Prostate gland (tissue), 2 donors: ENCODE measurements at places on chromosomes 11 and 22.

DNA sequence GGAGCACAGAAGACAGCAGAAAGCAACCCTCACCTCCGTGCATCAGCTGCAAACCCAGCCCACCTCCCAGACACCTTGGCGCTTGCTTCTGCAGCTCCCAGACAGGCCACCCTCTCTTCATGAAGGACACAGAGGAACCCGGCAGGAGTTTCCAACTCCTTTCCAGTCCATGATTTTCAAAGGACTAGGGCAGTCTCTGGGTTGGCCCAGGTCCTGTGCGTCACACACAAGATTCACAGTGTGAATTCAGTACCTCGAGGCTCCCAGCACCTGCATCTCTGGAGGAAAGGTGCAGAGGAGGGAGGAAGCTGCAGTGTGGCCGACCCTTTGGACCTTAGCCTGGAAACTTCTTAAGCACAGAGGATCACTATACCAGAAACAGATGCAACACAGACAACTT lies 61.0 kb upstream of the BID start:
- DNase-seq = no peak

DNA sequence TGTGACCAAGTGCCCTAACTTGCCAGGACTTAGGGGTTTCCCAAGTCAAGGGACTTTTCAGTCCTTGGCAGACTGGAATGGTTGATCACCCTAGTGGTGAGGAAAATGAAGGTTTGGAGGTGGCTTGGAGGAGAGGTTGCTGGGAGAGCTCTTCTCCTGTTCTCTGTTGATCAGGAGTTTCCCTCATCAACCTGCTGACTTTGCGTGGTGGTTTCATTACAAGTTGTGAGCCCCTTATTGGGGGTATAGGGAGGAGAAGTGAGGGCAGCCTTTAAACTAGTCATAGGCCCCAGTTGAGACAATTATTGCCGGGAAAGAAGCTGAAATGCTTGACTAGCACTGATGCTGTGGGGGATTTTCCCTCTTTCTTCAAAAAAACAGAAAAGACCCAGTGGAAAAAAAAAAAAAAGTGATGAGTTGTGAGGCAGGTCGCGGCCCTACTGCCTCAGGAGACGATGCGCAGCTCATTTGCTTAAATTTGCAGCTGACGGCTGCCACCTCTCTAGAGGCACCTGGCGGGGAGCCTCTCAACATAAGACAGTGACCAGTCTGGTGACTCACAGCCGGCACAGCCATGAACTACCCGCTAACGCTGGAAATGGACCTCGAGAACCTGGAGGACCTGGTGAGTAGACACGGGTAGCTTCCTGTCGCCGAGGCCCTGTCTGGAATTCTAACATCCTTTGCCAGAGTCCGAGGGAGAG lies at the start of gene CXCR5:
TSS of gene CXCR5 (plus strand) at position 525 of the 704 bp plus-strand sequence. CDS start at position 575, 50 bp downstream.
- no peak for DNase-seq

GRCh38 chr11:77981346-77981947 lies 13.0 kb downstream of the INTS4 start:
- DNase-seq = no peak

DNA sequence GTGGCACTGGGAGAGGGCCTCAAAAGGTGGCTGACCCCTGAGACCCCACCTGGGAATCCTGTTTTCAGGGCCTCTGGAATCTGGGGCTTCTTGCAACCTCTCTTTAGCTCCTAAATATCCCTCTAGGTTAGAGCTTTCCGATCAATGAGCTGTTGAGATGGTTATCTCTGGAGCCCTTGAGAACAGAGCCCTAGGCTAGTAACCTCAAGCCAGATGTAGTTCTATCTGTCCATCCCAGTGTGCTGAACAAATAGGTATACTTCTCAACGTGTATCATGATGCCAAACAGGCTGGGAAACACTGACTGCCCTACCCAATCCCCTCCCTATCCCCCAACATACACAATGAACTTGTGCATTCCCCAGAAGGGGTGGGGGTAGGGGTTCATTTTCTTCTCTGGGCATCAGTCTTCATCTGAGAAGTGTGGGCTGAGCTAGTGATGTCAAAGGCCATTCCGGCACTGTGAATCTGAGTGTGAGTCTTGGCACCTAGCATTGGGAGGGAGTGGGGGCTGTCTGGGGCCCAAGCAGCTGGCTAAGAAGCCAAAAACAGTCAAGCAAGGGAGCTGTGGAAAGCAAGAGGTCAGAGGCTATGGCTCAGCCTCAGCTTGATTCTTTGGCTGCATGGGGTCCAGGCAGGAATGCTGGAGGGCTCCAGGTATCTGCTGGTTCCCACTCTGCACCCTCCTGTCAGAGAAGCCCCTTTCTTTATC lies 17.3 kb downstream of the CD82 start:
- no peak for DNase-seq

DNA sequence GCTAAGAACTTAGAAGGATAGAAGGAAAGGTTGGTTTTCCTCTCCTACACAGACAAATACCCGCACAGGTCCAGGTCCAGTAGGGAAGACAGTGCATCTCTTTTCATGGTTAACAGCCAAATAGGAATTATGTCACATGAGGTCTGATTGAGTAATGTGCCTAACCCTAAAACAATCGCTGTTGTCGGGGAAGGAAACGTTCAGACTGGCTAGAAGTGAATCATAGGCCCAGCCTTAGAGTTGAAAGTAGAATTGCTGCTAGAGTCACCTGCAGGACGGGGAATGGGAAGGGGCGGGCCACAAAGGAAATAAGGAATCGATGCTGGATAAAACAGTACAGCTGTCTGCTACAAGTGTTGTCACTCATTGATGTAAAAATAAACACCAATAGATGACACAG lies 12.4 kb upstream of the HTATIP2 start:
- no peak for DNase-seq

GRCh38 chr11:61922539-61922938 lies 5.2 kb upstream of the RAB3IL1 start:
- DNase-seq = no peak

DNA sequence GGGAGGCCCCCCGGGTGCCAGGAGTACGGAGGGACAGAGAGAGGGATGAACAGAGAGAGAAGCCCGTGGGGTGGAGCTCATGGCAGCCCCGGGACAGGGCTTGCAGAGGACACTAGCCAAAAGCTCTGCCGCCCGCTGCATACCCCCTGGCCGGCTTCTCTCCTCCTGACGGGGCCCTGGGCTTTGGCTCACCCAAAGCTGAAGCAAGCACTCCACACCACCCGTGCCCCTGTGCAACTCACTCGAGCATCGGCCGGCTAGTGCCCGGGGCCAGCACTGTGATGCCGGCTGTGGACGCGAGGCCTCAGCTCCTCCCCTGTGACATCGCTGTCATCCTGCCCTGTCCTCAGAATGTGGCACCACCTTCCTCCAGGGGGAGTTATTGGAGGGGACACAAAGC lies 429.6 kb downstream of the BRD1 start:
- peak; percentile 3 for DNase-seq

- DNase-seq = no peak
Observed at GRCh38 chr11:13229136-13229535, 48.5 kb upstream of the BMAL1 start.

DNA sequence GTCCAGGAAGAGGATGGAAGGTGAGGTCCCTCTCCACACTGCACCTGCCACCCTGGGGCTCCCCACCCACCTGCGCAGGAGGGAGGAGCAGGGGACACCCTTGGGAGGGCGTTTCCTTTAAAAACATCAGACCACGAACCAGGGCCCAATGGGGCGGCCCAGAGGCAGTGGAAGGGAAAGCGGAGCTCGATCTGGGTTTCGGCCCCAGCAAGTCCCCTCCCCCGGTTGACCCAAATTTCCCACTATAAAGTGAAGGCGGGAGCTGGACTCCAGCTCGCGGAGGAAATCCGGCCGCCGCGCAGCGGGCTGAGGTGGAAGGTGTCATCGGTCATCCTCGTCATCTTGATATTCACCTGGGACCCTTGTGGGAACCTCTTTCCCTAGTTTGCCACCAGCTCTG lies 99.3 kb downstream of the WNT7B start:
- no peak for DNase-seq

- peak; percentile 78 for DNase-seq
Observed at GRCh38 chr22:32991353-32992101, 66.7 kb downstream of the SYN3 start.

GRCh38 chr11:91981995-91982394 lies 242.6 kb upstream of the FAT3 start:
- DNase-seq = peak; percentile 26

DNA sequence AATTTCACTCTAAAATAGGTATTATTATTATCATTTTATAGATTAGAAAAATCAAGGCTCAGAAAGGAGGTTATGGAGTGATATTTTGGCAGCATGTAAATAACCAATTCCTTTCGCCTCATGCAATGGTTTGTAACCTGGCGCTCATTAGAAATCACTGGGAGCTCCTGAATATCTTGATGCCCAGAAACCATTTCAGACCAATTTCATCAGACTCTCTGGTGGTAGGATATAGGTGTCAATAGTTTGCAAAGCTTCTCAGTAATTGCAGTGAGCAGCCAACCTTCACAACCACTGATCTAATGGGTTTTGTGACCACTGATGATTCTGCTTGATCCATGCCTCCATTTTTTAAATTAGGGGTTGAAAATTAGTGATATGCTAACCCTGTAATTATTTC lies 57.8 kb upstream of the ZC3H12C start:
- DNase-seq = no peak

DNA sequence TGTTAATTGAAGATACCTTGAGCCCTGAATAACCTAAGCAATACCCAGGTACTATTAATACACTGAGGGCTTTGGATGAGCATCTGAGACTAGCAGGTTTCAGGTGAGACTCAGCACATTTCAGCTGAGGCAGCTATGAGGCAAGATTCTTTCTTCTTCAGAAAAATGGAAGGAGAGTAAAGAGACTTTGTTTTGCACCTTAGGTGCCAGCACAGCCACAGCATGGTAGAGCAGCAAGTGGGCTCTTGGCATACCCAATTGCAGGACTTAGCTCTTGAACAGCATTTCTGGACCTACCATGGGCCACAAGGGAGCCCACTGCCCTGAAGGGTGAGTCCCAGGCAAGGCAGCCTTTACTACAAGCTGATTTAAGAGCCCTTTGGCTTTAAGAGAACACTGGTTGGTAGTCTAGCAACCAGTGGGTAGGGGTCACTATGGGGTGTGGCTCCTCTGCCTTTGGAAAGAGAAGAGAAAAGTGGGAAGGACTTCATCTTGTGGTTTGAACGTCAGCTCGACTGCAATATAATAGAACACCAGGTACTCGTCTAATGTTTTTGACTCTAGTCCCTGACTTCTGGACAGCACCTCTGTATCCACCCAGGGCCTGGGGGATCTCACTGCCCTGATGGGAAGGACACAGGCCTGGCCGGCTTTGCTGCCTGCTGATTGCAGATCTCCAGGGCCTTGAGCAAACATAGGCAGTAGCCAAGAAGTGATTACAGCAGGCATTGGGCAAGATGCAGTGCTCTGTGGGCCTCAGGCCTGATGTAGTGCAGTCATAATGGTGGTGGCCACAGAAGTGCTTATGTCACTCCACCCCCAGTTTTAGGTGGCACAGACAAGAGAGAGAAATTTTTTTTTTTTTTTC lies 73.3 kb downstream of the GLYATL1 start:
- DNase-seq = peak; percentile 67

DNA sequence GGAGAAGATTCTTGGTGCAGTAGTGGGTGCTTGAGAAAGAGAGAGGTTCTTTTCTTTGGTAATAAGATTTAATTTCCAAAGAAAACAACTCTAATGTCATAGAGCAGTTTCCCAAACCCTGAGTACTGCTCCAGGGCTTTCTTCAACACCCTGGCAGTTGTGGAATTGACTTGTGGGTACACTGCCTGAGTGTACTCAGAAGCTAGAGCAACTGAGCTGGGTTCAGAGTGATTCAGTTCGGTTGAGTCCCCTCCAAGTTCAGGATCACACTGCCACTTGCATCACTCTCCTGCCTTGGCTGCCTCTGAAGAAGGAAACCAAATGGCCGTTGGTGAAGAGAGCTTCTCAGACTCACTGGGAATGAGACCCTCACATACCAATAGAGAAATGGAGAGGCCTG lies 5.3 kb downstream of the DMC1 start:
- no peak for DNase-seq

- no peak for DNase-seq
Observed at GRCh38 chr22:25360411-25360810, 141.0 kb downstream of the CRYBB2 start.

DNA sequence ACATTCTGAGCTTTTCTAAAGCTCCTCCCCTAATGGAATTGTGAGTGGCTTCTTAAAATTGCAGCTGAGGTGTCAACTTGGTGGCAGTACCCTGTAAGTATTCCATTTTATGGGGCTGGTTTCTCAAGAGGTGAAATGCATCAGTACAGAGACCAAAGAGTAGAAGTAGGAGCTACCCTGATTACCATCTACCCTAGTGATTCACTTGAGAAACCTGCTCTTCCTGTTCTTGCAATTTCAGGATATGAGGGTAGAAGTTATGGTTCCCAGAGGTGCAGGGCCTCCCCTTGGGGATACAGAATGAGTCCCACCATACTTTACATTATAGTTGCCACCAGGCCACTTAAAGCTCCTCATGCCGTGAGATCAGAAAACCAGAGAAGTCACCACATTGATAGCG lies 944.6 kb downstream of the OPCML start:
- DNase-seq = no peak

GRCh38 chr11:66509131-66509561 lies 1.3 kb upstream of the BBS1 start:
- no peak for DNase-seq

DNA sequence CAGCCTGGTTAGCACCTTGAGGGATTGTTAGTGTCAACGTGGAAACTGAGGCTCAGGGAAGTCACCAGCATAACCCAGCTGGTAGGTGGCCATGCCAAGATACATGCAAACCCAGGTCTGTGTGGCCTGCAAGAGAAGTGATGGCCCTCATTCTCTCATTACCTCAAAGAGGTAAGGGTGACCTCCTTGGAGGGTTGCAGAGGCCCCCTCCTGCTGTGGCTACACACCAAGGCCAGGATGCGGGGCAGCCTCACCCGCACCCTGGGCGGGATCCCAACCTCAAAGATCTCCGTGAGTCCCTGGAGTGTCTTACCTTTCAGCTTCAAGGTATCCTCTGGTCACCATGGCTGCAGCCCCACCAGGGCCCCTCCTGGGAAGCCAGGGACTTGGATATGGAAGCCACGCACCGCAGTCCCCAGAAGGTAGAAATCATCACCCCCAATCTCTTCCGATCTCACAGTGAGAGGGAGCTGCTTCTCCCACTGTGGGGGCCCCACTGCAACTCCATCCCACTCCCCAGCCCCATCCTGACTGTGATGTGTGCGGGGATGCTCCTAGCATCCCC lies 95.4 kb downstream of the MORC2 start:
- no peak for DNase-seq

GRCh38 chr11:64770120-64770519 lies 8.2 kb downstream of the SF1 start:
- DNase-seq = no peak
